ENCODE measurements at places on chromosomes 1 and 21.

DNA sequence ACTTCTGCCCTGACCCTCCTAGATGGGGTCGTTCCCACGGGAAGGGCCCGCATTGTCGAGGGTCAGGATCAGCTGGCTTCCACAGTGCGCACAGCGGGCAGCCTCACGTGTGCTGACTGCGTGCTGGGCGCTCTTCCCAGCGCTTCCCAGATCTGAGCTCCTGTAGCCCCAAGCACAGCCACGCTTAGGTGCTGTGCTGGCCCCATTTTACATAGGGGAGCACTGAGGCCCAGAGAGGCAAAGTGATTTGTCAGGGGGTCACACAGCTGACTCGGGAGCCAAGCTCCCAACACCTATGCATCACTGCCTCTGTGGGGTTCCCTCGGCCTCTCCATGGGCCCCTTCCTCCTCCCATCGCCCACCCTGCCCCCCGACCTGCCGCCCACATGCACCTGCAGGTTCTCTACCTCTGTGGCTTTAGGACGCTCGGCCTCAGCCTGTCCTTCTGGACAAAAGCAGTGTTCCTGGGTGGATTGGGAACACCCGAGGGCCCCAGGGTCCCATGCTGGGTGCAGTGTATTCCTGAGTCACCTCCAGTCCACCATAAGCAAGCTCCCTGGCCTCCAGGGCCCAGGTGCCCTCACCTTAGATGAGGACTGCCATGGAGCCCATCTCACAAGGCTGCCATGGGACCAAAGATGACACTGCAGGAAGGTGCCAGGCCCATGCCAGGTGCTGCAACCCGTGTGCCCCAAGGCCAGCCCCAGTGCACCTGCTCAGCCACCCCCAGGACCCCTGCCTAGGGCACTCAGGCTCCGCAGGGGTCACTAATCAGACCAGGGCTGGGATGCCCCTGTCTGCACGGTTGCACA, 23.3 kb downstream of the TFF3 start:
- no peak for DNase-seq

- DNase-seq: no peak
Measured at GRCh38 chr1:56448529-56449300, 130.6 kb downstream of the PLPP3 start.

GRCh38 chr1:77975907-77976306, 3.0 kb downstream of the FUBP1 start:
- DNase-seq: no peak

DNA sequence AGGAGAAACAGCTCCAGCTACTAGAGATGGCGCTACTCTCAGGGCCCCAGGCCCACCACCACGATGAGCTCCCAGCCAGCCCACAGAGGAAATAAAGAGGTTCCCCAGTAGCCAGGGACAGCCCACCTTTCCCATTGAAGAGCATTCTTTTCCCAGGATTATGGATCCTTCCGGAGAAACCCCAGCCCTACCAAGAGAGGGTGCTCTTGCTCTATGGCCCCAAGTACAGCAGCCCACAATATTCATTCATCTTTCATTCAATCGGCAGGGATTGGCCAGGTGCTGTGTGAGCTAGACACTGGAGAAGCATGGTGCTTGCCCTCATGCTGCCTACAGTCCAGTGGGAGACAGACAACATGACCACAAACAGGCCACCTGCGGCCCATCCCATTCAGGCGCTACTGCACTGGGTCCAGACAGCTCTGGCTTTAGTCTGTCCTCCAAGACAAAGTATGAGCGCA, 29.9 kb downstream of the PMVK start:
- no peak for DNase-seq

- DNase-seq: no peak
Measured at GRCh38 chr1:157312082-157312812, 174.1 kb upstream of the ETV3 start.

- DNase-seq: no peak
Measured at GRCh38 chr1:93087532-93087931, 8.4 kb downstream of the MTF2 start.

GRCh38 chr1:1842360-1843146, 48.3 kb downstream of the GNB1 start:
- no peak for DNase-seq

GRCh38 chr1:155260276-155260675, 1.9 kb downstream of the SCAMP3 start:
- no peak for DNase-seq

DNA sequence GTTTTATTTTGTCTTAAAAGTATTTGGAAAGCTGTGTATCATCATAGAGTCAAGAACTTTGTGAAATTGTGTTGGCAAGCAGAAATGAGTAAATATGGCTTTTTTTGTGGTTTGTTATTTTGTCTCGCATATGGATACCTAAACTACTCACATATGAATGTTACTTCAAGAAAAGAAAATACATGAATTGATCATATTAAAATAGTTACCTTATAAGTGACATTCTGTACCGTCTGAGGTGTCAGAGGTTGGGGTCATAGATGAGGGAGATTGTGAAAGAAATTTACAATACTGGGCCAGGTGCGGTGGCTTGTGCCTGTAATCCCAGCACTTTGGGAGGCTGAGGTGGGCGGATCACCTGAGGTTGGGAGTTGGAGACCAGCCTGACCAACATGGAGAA, 31.3 kb upstream of the AXDND1 start:
- no peak for DNase-seq

DNA sequence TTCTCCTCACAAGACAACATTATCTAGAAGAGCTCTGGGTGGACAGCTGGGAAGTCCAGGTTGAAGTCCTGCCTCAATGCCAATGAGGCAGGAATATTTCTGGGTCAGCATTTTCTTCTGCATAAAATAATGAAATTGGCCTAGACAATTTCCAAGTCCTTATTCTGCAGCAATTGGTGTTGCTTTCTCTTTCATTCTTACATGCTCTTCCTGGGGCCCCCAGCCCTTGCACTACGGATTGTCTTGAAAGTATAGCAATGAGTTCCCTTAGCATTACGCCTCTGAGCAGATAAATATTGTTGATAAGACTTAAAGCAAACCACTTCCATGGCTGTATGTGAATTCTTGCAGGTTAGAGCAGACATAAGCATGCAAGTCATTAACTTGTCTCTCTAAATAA, 188.5 kb downstream of the TGFBR3 start:
- no peak for DNase-seq

GRCh38 chr1:145792484-145792883, 31.4 kb downstream of the RNF115 start:
- no peak for DNase-seq

DNA sequence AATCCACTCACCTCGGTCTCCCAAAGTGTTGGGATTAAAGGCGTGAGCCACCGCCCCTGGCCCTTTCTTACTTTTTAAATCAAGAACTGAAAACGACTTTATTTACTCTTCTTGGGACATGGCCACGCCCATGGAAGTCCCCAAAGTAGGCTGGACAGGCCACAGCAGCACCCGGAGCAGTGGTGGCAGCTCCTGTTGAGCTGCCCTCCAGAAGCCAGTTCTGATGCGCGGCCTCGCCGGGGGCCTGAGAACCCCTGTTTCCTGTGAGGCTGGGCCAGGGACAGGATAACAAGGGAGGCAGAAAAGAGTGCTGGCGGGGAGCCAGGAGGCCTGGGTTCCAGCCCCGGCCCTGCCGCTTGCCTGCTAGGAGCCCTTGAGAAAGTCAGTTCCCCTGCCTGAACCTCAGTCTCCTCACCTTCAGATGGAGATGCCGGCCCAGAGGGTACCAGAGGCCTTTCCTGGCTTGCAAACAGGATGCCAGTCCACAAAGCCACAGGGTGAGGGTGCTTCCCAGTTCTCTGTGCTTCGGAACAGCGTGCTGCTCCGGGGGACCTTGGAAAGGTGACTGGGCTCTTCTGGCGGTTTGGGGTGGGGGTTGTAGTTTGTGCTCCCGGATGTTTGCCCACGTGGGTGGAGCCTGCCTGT, 59.4 kb downstream of the RUNX3 start:
- no peak for DNase-seq

- DNase-seq: no peak
Measured at GRCh38 chr1:14626869-14627607, 28.6 kb downstream of the KAZN start.

GRCh38 chr1:48266576-48266975, 44.1 kb downstream of the SLC5A9 start:
- no peak for DNase-seq

DNA sequence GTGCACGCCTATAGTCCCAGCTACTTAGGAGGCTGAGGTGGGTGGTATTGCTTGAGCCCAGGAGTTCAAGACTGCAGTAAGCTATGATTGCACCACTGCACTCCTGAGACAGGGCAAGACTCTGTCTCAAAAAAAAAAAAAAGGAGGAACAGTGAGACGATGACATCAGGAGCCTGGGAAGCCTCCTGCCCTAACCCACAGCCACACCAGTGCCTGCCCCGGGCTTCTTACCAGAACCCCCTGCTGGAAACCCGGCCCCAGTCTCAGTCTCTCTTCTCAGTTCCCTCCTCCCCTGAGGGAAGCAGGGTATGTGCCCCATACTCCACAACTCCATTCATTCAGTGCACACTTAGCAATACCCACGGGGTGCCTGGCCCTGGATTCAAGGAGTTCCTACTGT, 9.1 kb downstream of the COL8A2 start:
- DNase-seq: peak; percentile 27

- no peak for DNase-seq
Measured at GRCh38 chr1:167502719-167503462, 15.4 kb downstream of the CD247 start.

DNA sequence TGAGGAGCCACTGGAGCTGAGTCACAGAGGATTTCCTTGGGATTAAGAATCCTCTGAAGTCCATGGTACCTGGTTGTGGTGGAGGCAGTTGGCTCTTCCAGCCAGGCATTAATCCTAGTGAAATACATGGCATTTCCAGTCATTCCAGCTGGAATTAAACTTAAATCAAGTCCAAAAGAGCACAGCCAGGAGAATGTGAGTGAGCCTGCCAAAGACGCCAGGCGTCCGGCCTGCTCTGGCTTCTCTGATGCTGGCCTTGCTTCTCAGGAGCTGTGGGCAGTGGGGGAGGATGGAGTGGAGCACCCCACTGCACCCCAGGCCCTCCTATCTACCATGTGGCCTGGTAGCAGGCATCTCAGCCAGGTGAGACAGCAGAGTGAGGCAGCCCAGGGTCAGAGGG, 23.4 kb upstream of the TENT5C start:
- DNase-seq: no peak

DNA sequence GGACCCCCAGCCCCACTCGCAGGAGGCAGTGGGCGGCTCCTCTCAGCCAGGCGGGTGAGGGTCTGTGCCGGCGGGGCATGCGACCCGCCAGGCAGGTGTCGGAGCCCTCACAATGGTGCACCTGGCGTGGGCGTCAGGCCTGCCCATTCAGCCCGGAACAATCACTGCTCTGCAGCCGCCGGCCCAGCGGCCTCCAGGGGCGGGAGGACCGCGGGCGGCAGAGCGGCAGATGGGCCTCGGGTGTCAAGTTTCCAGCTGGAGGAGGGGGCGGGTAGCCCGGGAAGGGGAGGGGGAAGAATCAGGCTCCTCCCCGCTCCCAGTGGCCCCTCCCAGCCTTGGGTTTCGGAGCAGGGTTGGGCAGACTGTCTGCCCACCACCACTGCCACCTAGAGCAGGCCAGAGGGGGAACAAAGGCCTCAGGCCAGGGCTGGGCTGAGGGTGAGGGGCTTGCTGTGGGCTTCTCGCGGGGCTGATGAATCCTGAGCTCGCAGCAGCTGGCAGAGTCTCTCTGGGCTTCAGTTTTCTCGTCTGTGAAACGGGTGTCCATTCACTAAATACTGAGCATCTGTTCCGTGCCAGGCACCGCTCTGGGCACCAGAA, 39.5 kb upstream of the CASZ1 start:
- no peak for DNase-seq

DNA sequence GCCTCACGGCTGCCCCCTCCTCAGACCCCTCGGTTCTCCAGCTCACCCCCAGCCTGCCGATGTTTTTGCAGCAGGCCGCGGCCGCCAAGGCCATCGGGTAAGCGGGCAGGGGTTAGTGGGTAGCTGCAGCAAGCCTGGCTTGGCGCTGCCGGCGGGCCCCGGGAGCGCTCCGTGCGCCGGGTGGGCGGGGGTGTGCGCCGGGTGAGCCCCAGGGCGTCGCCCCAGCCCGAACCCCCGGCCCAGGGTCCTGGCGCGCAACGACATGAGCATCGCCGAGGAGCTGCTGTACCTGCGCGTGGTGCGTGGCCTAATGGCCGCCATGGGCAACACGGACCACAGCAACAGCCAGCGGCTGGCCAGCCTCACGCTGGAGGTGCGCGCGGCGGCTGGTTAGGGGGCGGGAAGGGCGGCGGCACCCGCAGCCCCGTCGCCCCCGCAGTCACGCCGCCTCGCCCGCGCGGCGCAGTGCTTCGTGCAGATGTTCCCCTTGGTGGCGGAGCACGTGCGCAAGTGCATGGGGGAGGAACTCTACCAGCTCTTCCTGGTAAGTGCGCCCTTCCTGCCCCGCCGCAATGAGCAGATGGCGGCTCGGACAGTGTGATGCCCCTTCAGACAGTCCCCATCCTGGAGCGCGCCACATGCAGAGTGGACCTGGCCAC, 6.5 kb downstream of the RNU5D-1 start:
- DNase-seq: no peak

GRCh38 chr1:12556368-12556930, 61.6 kb downstream of the DHRS3 start:
- DNase-seq: no peak

GRCh38 chr1:34075576-34075975, 89.5 kb downstream of the CSMD2 start:
- no peak for DNase-seq

- no peak for DNase-seq
Measured at GRCh38 chr1:59866462-59866861, 51.7 kb downstream of the HOOK1 start.

DNA sequence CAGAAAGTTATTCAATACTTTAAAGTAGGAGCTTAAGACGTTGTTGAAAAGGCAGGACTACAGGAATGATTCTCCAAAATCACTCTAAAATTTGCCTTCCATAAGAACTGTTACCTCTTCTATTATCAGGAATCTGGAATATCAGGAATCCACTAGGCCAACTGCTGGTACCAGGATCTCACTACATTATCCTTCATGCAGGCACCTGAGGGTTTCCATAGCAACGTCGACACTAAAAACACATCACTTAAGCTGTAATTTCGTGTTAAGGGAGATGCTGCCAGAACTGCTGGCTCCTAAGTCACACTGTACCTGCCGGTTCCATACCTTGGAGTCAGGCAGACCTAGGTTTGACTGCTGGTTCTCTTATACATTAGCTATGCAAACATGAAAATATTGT, 139.7 kb upstream of the C1orf87 start:
- no peak for DNase-seq

GRCh38 chr1:56710646-56711045, 65.5 kb downstream of the PRKAA2 start:
- no peak for DNase-seq

DNA sequence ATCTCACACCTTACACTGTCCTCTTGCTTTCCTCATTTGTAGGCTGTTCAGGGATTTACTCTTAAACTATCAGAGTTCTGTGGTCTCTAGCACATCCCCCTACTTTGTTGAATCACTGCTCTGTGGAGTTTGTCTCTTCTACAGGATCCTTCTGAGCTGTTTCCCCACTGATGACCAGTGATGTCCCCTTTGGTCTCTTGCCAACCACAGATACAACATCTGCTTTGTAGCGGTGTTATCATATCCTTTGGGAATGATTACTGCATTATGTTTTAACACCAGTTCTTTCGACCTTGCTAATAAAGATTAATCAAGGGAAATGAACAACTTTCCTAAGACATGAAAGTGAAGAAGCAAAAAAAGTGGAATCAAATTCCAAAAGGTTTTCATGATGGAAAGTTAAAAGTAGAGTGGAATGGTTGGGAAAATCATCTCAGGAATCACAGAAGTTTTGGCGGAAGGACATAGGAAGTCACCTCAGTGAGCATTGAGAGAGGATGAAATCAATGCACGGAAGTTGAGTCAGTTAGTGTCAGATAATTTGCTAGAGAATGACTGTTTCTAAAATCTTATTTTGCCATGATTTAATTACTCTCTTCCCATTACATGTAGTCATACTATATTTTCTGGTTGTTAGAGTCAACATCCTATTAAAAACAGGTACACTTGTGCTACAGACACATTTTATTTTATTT, 11.2 kb downstream of the OR10K2 start:
- DNase-seq: no peak

Data from CD4-positive, alpha-beta T cell treated with Interferon gamma for 1 hour (primary cell).